ELR (cell line): ENCODE measurements at places on chromosomes 6 and 20.

DNA sequence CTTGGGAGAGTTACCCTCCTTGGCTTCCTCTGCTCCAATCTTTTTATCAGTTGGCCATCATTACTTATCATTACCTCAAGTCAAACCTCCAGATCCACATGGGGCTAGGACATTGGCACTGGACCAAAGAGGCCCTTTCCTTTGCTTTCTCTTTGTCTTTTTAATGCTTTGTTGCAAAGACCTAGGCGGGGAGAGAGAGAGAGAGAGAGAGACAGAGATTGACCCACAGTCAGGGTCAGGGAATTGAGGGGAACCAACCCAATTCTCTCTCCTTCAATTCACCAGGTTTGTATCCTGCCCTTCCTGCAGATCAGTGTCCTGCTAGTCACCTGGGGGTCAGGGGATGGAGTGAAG, 3.5 kb upstream of the VEGFA start:
- DNase-seq, result no peak

- DNase-seq, result no peak
Measured at GRCh38 chr6:18600255-18600654, 213.1 kb downstream of the RNF144B start.

DNA sequence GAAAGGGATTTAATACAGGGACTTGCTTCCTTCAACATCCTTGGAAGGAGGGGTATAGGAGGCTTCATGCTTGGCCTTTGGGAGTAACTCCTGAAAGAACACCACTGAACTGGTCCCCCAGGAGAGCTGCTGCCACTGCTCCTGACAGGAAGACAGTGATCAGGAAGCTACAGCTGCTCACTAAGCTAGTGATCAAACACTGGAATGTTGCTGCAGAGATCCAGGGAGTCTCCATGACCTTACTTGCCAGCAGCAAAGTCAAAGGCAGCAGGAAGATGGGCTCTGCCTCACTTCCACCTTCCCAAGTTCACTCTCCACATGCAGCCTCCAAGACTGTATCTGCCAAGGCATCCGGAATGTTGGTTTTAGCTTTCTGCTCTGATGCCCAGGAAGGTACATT, 31.8 kb downstream of the PIM1 start:
- DNase-seq, result no peak

- DNase-seq, result no peak
Measured at GRCh38 chr20:33130568-33131061, 37.3 kb upstream of the BPIFA2 start.

GRCh38 chr6:2790588-2791449, 25.6 kb downstream of the WRNIP1 start:
- DNase-seq, result peak; percentile 90

DNA sequence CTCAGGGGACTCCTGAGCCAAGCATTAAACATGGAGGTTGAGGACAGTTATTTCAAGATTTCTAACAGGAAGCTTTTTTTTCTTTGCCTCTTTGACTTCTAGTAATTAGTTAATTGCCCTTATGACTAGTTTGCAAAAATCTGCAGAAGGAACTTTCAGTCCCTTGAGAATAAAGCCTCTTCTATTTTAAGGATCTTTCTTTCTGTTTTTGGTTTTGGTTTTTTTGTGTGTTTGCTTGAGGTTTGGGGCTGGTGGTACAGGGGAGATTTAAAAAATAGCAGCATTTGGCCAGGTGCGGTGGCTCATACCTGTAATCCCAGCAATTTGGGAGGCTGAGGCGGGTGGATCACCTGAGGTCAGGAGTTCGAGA, 259.3 kb downstream of the BMP7 start:
- DNase-seq, result no peak

- peak; percentile 74 for DNase-seq
Measured at GRCh38 chr6:30720738-30721197, 616 bp downstream of the TUBB start.

DNA sequence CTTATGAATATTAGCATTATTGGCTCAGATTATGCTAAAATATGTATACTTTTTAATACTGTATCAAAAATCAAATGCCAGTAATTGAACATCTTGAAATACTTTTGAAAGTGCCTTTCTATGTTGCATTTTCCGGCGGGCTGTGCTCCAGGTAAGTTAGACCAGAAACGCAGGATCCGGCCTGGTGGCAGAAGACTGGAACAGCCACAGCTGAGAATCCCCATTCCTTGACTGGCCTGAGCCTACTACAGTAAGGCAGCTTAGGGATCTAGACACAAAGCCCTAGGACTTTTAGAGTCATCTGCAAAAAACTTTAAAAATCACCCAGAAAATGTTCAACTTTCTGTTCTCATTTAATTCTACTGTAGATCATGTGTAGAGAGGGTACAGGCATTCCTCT, 138.8 kb upstream of the C6orf118 start:
- DNase-seq, result no peak

GRCh38 chr6:72784581-72784980, 162.7 kb downstream of the KCNQ5 start:
- DNase-seq, result peak; percentile 90

GRCh38 chr6:137823826-137824555, 43.1 kb upstream of the TNFAIP3 start:
- DNase-seq, result peak; percentile 75

GRCh38 chr6:90118069-90118468, 178.6 kb downstream of the BACH2 start:
- DNase-seq, result no peak

DNA sequence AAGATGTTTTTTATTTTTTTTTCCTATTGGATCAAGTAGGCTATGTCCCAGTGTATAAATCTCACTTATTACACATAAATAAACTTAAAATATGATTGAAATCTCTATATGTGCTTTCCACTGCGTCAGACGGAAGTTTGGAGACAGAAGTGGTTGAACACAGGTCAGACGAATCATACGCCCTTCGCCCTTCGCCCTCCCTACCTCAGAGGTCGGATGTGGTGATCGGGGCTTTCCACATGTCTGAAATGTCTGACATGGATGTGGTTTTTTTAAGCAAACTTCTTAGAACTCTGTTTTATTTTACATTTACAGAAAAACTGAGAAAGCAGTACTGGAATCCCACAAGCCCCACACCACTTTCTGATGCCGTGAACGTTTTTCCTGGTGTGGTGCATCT, 344.4 kb downstream of the THBS2 start:
- no peak for DNase-seq

DNA sequence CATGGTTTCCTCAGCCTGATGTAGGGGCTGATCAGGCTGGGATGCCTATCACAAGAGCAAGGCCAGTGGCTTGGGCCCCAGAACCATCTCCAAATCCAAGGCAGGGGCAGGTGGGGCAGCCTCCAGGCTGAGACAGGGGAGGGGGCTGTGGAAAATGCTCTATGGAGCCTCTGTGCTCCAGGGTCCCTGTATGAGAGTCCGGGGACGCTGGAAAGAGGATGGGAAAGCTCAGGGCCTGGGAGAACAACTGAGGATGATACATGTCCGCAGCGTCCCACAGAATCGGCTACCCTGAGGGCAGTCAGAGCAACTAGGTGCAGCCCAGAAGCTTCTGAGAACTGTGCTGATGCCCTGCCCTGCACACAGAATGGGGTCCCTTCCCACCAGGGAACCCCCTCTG, 43.4 kb downstream of the CPXM1 start:
- no peak for DNase-seq

GRCh38 chr6:138970159-138970558, 17.9 kb downstream of the REPS1 start:
- DNase-seq, result peak; percentile 39

GRCh38 chr20:32969356-32970114, 34.7 kb downstream of the SUN5 start:
- no peak for DNase-seq

DNA sequence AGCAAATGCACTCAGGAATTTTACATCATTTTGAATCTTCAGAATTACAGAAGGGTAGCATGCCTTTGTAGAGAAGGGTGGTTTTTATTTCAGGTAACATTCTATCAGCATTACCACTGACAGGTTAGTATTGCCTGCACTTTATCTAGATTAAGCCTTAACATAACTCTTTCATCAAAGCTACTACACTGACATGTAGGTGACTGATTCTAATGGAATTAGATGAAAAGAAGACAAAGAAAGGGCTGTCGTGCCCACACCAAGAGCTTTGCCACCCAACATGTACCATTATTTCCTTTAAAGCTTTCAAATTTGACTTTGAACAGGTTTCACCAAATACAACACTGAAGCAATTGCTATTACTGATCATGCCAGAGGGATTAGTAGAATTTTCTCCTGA, 551.9 kb downstream of the EYS start:
- no peak for DNase-seq

DNA sequence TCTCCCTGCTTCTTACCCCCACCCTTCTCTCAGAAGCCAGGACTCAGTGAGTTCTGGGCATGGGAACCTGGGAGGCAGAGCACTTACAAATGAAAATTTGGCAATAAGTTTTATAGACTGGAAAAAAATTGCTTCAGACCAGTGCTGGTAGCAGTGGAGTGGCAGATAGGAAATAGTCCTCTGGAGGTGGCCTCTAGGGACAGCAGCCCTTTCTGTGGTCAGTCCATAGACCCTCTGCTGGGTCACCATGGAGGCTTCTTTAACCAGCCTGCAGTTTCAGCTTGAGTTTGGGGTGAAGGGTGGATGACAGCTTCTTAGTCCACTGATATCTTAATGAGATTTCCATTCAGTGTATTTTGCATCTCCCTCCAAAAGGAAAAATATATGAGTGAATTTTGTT, 179.1 kb downstream of the ARID1B start:
- DNase-seq, result no peak

GRCh38 chr20:3046677-3047462, 1.0 kb downstream of the MRPS26 start:
- no peak for DNase-seq

DNA sequence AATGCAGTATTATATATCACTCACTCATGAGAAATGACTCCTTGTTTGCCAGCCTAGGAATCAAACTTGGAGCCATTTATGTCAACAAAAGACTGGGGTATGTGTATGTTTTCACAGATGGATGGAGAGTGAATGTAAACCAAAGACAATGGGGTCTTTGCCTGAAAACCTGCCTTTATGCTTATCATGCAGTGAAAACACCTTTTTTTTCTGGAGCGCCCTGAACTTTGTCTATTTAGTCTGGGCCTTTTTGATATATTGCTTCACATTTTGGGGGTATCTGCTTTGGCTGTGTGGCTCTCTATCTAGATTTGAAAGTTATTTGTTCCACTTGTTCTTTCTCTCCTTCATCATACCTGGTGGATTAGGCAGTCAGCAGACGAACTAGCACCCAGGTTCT, 848.5 kb upstream of the FLRT3 start:
- DNase-seq, result no peak

GRCh38 chr20:60068509-60068908, 110.3 kb downstream of the CDH26 start:
- DNase-seq, result no peak
